ENCODE measurements at places on chromosomes 7 and 10.

DNA sequence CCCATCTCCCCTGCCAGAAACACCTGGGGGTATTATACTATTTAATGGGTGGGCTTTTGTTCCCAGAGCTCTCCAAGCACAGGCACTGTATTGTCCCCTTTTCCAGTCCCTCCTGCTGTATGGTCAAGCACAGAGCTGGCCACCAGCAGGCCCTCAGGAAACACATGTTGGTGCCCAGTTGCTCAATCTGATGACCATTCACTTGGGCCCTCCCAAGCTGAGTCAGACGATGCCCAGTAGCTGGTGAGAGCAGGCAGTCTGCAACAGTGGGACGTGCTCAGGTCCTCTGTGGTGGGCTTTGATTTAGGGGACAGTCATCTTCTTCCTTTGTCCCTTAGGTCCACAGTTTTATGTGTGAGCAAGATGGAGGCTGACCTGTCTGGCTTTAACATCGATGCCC lies 11.8 kb downstream of the SFXN2 start:
- DNase-seq: no peak

- DNase-seq: no peak
Observed at GRCh38 chr7:47538846-47539311, 43.0 kb downstream of the TNS3 start.

- DNase-seq: no peak
Observed at GRCh38 chr7:43004082-43004481, 71.9 kb downstream of the MRPL32 start.

- DNase-seq: peak; percentile 59
Observed at GRCh38 chr7:750111-750905, 23.2 kb upstream of the PRKAR1B start.

DNA sequence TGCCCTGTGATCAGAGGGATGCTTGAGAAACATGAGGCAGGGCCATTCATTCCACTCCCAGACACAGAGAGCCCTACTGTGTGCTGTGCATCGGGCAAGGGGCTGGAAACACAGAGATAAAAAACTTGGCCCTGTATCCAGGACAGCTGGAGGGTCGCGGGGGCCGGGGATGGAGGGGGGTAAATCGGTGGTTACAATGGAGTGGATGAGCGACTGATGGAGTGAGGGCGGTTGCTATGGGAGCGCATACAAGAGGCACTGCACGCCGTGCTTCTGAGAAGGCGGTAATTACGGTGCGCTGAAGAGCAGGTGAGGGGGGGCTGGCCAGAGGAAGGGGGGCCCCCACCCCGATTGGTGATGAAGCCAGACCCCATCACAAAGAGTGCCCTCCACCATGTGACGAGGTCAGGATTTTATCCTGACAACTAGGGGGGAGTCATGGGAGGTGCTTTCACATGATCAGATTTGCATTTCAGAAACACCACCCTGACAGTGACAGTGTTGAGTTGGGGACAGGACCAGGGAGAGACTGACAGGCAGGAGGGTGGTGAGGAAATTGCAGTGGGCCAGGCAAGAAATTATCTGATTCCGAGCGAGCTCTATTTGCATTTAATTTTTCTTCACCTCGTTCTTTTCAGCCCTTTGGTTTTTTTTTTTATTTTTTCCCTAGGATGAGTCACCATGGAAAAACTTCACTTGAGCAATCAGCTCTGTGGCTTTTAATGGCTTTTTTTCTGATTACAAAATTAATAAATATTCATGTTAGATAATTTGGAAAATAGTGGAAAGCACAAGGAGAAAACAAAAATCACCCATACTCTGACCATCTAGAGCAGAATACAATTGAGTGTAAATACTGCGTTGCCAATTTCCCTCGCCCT lies 7.8 kb downstream of the CPA5 start:
- DNase-seq: no peak

Data from Right ventricle myocardium inferior (tissue), 1 donor.